Activated T-helper 1 cell treated with anti-CD3 and anti-CD28 coated beads, Interleukin-2, amount 50 U/mL, for 16 hours (primary cell): ENCODE measurements at places on chromosomes 13 and 19.

DNA sequence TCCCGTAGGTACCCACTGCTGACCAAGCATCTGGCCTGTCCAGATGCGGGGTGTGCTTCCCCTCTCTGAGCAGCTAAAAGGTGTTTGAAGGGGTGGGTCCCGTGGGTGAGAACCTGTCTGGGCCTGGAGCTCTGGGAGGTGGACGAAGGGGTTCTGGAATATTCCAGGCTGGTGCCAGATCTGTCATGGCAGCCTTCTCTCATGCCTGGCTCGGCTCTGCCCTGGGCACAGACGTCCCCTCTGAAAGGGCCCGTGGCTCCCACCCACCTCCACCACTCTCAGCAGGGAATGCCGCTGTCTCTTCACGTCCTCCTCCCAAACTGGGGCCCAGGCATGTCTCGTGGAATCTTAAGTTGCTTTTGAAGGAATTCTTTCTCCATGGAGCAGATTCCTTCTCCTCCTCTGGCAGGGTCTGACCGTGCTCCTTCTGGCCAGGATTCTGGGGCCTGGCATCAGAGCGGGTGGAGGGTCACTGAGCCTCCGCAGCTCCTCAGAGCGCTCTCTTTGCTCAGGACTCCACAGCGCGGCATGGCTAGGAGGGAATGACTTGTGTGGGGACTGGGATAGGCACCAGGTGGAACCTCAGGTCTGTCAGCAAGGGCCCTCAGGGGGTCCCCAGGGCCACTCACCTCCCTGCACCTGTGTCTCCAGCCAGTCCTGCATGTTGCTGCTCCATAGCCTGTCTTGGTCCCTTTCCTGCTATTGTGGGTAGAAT lies 5.9 kb upstream of the MCF2L start:
- DNase-seq, result no peak

DNA sequence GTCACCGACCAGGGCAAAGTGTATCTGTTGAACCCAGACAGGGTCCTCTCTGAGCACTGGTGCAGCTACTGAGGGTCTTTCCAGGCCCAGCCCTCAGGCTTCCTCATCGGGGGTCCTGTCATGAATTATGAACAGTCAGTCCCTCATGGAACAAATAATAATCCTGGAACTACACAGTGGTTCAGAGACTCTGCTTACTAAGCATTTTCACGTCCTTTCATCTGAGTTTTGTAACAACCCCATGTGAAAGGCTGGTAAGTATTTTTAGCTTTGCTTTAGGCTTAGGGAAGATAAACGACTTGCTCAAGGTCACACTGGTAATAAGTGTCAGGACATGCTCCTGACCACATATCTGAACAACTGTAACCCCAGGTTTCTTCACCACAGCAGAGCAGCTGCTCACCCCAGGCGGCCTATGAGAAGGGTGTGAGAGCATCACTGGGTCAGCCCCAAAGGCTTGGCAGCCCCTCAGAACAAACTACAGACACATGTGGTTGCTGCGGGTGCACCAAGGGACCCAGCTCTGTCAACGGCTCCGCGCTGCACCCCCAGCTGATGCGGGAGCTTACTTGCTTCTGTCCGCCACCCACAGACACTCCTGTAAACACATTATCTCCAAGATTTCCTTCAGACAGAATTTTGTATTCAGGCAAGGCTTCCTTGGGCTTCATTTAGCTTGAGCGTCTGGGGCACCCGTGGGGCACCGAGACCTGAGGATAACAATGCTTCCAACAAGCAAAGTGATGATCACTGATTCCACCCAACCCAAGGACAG lies 19.4 kb upstream of the GSX1 start:
- DNase-seq, result no peak

DNA sequence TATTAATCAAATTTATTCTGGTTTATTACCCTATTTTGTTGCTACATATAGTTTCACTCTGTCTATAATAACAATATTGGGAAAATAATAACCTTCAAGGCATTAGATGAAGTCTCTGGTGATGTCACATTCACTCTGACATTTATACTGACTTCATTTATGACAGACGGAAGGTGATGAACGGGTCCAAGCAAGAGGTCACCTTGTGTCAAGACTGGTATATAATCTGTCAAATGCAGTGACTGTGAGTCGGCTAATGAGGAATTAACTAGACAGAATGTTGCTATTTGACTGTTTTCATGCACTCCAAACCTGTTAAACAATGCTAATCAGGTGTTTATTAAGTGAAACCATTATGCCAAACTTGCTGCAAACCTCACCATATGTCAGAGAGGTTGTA lies 800.5 kb upstream of the KLHL1 start:
- no peak for DNase-seq

- no peak for DNase-seq
These were observed 153.9 kb downstream of the DACH1 start for GRCh38 chr13:71712988-71713653.

GRCh38 chr13:23069566-23069965 lies 111.2 kb upstream of the SGCG start:
- no peak for DNase-seq
